ENCODE measurements at places on chromosomes 2 and 18. TPM values are rescaled to one million over a fixed set of nuclear protein-coding genes. Genes with fewer than 3 reads are reported as not detected.

CCL20 gene
- polyA plus RNA-seq, result 4.9 TPM

ZBTB7C gene
- 2.8 TPM for polyA plus RNA-seq

RAX gene
- not detected for polyA plus RNA-seq

KANSL3 gene
- polyA plus RNA-seq, result 39.5 TPM

C2orf15 gene
- polyA plus RNA-seq, result 0.68 TPM

USP14 gene
- 52.1 TPM for polyA plus RNA-seq

DYNC2LI1 gene
- polyA plus RNA-seq, result 30.5 TPM

CPS1 gene
- 6.2 TPM for polyA plus RNA-seq

TUBB8B gene
- 0.25 TPM for polyA plus RNA-seq

COL5A2 gene
- polyA plus RNA-seq, result 36.0 TPM

LIMS3 gene
- polyA plus RNA-seq, result 3.8 TPM

CLEC4F gene
- 0.50 TPM for polyA plus RNA-seq

MC2R gene
- polyA plus RNA-seq, result 0.05 TPM

CNGA3 gene
- polyA plus RNA-seq, result not detected

ATP6V1C2 gene
- 0.40 TPM for polyA plus RNA-seq

KCNJ13 gene
- polyA plus RNA-seq, result not detected

MERTK gene
- 21.9 TPM for polyA plus RNA-seq

BMP10 gene
- polyA plus RNA-seq, result not detected

BUB1 gene
- 2.3 TPM for polyA plus RNA-seq

GALNT14 gene
- 0.28 TPM for polyA plus RNA-seq

C2orf78 gene
- polyA plus RNA-seq, result not detected

IMPA2 gene
- 21.1 TPM for polyA plus RNA-seq

OLA1 gene
- 127 TPM for polyA plus RNA-seq

BCL2 gene
- polyA plus RNA-seq, result 24.0 TPM

PLB1 gene
- polyA plus RNA-seq, result 9.3 TPM

FAM124B gene
- polyA plus RNA-seq, result 2.7 TPM

ADD2 gene
- polyA plus RNA-seq, result 0.29 TPM

DNAJC27 gene
- 6.0 TPM for polyA plus RNA-seq

OSGEPL1 gene
- polyA plus RNA-seq, result 6.2 TPM

NCKAP5 gene
- polyA plus RNA-seq, result 1.3 TPM

LYPD6B gene
- polyA plus RNA-seq, result 0.33 TPM

ZSWIM2 gene
- polyA plus RNA-seq, result not detected

RNF25 gene
- polyA plus RNA-seq, result 26.5 TPM

GPC1 gene
- polyA plus RNA-seq, result 2.9 TPM

TDRD15 gene
- not detected for polyA plus RNA-seq

RGPD4 gene
- not detected for polyA plus RNA-seq

GREB1L gene
- polyA plus RNA-seq, result 7.8 TPM

VWC2L gene
- not detected for polyA plus RNA-seq

FAM117B gene
- polyA plus RNA-seq, result 5.1 TPM

C2orf66 gene
- polyA plus RNA-seq, result 0.22 TPM

PLGLB2 gene
- polyA plus RNA-seq, result 1.6 TPM

IL36B gene
- polyA plus RNA-seq, result not detected

CRYBA2 gene
- polyA plus RNA-seq, result not detected

RGPD5 gene
- polyA plus RNA-seq, result 8.3 TPM

LYG1 gene
- 0.96 TPM for polyA plus RNA-seq

TRABD2A gene
- 33.3 TPM for polyA plus RNA-seq

TANC1 gene
- 12.2 TPM for polyA plus RNA-seq

TTC27 gene
- 9.9 TPM for polyA plus RNA-seq

All from ovary (tissue), 10 donors.